Nephron progenitor cell (in vitro differentiated cells): ENCODE measurements at places on chromosomes 4 and X.

DNA sequence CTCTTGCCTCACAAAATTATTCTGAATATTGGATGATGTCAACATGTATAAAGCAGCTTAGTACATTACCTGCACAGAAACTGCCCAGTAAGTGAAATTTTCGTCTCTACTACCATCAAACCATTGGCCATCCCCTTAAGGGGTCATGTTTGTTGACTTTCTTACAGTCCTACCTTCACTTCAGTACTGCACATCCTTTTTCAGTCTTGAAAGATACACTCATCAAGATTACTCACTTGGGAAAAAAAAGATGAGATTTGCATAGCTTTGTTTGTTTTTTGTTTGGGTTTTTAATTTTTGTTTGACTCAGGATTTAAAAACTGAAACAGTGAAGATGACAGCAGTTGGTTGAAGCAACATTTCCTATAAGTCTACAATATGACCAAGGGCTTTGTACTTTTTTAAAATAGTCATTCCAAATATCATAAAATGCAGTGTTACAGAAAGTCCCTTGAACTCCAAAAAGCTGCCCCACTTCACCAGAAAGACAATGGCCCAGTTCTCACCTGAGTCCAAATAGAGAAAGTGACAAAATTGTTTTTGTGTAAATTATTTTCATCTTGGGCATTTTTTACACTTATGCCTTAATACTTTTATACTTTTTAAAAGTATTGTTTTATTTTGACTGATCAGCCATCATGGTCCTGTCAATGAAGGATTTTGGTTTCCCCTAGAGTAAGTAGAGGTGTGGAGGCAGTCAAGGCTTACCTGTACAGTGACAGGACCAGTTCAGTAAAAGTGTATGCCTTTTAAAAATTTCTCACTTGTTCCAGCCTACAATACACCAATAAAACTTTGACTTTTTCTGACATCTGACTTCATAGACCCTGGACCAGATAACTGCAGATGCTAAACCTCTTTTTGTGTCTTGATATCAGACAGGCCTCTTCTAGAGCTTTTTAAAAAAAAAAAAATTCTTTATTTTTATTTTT is 59.7 kb upstream of the EDA2R start:
- DNase-seq = no peak

GRCh38 chrX:131544218-131544617 is 344 bp downstream of the OR13H1 start:
- no peak for DNase-seq

GRCh38 chr4:69849297-69849696 is 10.6 kb downstream of the SULT1E1 start:
- no peak for DNase-seq

DNA sequence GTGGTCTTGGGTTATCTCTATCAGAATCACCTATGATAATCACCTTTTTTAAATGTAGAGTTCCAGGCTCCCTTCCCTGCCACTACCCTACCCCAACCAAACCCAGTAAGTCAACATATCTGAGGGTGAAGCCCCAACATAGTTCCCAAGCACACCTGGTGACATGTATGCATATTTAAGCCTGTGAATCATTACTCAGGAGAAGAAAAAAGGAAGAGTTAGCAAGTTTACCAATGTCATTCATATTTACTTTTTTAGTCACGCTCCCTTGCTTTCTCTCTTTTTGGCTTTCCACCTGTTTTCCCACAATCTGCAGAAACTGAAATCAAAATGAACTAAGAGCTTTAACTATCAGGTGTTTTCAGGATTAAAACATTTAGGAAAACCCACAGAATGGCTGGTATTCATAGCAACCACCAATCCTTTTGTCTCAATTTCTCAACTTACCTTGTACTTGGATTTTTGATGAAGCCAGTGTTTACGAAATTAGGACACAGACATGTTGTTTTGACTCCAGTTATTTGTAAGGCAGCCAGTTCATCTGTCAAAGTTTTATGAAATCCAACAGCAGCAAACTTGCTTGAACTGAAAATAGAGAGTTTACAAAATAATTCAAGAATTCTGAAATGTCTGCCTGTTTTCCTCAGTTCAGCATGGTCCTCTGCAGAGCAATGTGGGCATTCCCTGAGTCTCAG is 34.0 kb downstream of the HSD17B11 start:
- DNase-seq = no peak

- DNase-seq = no peak
These were observed 88.3 kb downstream of the VCX3A start for GRCh38 chrX:6446582-6446981.

GRCh38 chr4:113474017-113474416 is 287.5 kb downstream of the CAMK2D start:
- no peak for DNase-seq

- no peak for DNase-seq
These were observed 306.4 kb downstream of the PTTG2 start for GRCh38 chr4:38266616-38267015.

- no peak for DNase-seq
These were observed 50.3 kb downstream of the GASK1B start for GRCh38 chr4:158122501-158122900.

- DNase-seq = peak; percentile 2
These were observed 384.6 kb downstream of the IDS start for GRCh38 chrX:149120459-149120858.

DNA sequence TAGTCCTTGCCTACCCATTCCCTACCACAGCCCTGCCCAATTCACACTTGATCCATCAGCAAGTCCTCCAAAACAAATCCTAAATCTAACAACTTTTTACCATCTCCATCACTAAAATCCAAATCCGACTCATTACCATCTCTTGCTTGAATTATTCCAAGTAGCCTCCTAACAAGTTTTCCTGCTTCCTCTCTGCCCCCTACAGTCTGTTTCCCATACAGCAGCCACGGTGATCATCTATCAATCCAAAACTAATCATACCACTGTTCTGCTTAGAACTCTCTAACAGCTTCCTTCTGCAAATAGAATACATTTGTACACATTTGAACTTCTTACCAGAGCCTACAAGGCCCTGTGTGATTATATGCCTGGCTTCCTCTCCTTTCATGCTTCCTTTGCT is 133.0 kb downstream of the SHROOM4 start:
- peak; percentile 10 for DNase-seq

DNA sequence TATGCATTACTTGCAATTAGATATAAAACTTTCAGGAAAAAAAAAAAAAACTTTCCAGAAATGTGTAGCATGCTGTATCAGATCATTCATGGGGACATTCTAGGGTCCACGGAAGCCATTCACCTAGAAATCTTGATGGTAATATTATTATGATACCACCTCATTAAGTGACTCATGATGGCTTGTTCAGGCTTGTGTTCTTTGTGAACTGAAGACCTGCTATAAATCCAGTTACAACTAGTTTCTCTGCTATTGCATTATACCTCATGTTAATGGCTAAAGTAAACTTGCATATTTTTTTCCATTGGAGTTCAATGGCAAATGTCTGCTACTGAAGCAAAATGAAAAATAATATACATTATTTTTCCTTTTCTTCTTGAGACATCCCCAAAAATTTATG is 35.3 kb upstream of the PTPN13 start:
- no peak for DNase-seq

DNA sequence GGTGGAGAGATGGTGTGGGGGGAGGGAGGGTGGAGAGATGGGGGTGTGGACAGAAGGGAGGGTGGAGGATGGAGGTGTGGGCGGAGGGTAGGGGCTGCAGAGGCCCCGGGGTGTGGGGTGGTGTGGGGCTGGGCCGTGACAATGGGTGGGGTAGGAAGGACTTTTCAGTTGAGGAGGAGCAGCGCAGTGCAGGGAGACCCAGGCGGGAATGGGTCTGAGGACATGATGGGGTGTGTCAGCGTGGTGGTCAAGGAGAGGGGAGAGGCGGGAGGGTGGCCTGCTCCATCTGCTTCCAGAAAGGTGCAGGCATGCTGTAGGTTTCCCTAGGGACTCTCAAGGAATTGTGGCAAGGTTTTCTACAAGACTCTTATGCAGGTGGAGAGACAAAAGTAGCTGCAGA is 48.9 kb downstream of the RGS12 start:
- DNase-seq = no peak

DNA sequence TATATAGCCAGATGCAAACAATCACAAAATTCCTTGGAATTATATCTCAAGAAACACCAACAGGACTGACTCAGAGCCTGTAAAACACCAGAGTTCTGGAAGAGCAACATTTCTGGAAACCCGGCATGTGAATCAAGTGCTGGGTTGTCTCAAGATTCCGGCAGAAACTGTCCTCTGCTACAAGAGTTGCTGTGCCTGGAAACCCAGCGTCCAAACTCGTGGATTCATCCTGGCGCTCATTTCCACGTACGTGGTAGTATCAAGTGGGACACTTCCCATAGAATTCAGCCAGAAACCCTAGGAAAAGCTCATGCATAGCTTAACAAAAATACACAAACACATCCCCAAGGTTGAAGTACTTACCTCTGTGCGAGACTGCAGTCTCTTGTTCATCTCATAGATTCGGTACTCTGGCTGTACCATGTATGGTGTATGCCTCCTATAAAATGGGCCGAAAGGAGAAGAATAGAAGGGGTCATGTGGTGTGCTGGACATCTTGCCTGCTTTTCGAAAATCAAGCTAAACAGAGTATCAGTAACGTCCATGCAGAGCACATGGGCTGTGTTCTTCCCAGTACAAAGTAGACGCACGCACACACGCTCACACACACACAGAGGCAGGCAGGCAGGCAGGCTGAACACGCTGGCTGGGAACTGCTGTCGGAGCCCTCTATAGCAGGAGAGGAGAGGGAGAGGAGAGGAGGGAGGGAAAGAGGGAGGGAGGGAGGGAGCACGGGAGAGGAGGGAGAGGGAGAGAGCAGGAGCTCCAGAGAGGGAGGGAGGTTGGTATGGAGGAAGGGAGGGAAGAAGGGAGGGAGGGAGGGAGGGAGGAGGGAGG is at the start of gene LDB2:
TSS of gene LDB2 (minus strand) at position 655 of the 837 bp plus-strand sequence.
- DNase-seq = peak; percentile 69

- no peak for DNase-seq
These were observed 7.5 kb downstream of the CHM start for GRCh38 chrX:86039625-86040568.

DNA sequence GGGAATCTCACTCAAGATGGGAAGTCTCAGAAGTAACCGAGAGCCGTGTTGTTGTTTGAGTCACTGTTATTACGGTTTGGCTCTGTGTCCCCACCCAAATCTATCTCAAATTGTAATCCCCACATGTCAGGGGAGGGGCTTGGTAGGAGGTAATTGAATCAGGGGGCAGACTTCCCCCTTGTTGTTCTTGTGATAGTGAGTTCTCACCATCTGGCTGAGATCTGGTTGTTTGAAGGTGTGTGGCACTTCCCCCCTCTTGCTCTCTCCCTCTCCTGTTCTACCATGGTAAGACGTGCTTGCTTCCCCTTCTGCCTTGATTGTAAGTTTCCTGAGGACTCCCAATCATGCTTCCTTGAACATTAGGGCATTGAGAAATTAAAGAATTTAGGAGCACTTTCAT is 37.0 kb downstream of the HAND2 start:
- no peak for DNase-seq

GRCh38 chr4:70714079-70714887 is 7.5 kb upstream of the RUFY3 start:
- DNase-seq = no peak

DNA sequence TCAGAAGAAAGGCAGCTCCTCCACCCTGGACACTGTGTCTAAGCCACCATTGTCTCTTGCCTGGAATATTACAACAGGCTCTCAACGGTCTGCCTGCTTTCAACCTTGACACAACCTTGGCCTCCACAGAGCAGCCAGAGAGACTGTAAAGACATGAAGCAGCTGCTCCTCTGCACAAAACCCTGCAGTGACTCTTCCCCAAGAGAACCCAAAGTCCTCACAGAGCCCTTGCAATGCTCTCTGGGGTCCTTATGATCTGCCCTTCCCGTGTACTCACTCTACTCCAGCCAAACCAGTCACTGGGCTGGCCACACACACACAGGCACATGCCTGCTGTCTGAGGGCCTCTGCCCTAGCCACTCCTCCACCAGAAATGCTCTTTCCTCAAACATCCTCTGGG is 75.9 kb upstream of the CPEB2 start:
- no peak for DNase-seq

DNA sequence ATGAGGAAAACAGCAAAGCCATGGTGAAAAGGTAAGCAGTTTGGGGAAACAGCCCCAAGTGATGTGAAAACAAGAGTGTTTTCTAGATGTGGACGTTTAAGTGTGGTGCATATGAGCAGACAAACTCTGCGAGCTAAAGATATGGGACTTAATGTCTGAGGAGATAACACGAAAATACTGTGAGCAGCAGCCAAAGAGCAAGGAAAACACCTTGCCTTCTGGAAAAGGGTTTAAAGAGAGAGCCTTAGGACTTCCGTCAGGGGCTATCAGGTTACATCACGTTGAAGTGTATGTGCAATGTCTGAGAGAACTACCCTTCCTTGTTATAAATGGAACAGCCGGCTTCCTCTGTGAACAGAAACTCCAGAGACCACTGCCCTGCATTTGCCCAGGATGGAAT is 54.2 kb downstream of the LEF1 start:
- DNase-seq = no peak

DNA sequence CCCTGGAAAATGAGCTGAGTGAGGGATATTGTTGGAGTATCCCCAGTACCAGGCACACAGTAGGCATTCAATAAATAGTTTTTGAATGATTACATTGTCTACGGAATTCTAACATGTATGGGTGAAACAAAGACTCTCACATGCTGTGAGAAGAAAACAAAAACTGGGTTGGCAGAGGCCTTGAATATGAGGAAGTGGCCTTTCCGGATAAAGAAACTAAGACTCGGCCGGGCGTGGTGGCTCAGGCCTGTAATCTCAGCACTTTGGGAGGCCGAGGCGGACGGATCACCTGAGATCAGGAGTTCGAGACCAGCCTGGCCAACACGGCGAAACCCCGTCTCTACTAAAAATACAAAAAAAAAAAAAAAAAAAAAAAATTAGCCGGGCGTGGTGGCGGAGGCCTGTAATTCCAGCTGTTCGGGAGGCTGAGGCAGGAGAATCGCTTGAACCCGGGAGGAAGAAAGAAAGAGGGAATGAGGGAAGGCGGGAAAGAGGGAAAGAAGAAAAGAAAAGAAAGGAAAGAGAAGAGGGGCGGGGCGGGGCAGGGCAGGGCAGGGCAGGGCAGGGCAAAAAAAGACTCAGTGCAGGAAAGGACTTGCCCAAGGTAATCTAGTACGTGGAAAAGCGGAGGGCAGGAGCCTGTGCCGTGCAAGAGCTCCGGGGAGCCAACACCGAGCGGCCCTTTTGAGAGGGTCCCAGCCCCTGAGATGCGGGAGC is 689 bp upstream of the TMA16 start:
- DNase-seq = no peak

- no peak for DNase-seq
These were observed 330.3 kb downstream of the PDHA2 start for GRCh38 chr4:96170198-96170597.

- no peak for DNase-seq
These were observed 79.7 kb downstream of the ABCB7 start for GRCh38 chrX:75076429-75076828.

DNA sequence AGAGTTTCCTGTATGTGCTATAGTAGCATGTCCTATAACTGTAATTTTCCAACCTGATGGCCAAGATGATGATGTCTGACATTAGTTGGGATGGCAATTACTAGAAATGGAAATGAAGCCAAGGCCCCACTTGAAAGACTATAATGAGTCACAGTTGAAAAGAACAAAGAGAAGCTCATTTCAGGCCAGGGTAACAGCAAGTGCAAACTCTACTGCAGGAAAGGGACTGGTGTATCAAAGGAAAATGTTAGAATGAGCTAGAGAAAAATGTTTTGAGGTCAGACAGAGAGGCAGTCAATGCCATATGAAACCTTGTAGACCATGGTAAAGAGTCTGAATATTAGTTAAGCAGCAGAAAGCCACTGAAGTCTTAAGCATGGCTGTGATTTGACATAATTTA is 146.2 kb upstream of the SH3RF1 start:
- DNase-seq = no peak
